HepG2 (cell line): ENCODE measurements at places on chromosomes 2 and 18. TPM values are rescaled to one million over a fixed set of nuclear protein-coding genes. Genes with fewer than 3 reads are reported as not detected.

The SERPINB10 gene
- total RNA-seq, result not detected in 2 replicates

The COL6A3 gene
- total RNA-seq, result not detected in 2 replicates

The PTPRN gene
- not detected in 2 replicates for total RNA-seq

The DTNA gene
- total RNA-seq, result 8.5 and 12.1 TPM in 2 replicates

The TIGD1 gene
- total RNA-seq, result 4.3 and 9.5 TPM in 2 replicates

The DES gene
- not detected in 2 replicates for total RNA-seq

The GYPC gene
- not detected in 2 replicates for total RNA-seq

The CTAGE1 gene
- 0.02 TPM in 1 of 2 replicates, not detected in the other for total RNA-seq

The CYTIP gene
- total RNA-seq, result not detected in 2 replicates

The DSC2 gene
- total RNA-seq, result 19.6 and 24.9 TPM in 2 replicates

The POTEI gene
- 0.48 and 1.5 TPM in 2 replicates for total RNA-seq

The CD8A gene
- not detected in 2 replicates for total RNA-seq

The EVA1A gene
- 55.9 and 57.8 TPM in 2 replicates for total RNA-seq

The C2orf80 gene
- not detected in 2 replicates for total RNA-seq

The TXNDC2 gene
- not detected in 2 replicates for total RNA-seq

The NAT8 gene
- 1.8 and 1.9 TPM in 2 replicates for total RNA-seq

The RAB27B gene
- not detected in 2 replicates for total RNA-seq
